ENCODE measurements at places on chromosomes 4 and X. TPM values are rescaled to one million over a fixed set of nuclear protein-coding genes. Genes with fewer than 3 reads are reported as not detected.

GRCh38 chr4:122679946-122680345 lies 52.6 kb upstream of the BBS12 start:
- no peak for ATAC-seq

DNA sequence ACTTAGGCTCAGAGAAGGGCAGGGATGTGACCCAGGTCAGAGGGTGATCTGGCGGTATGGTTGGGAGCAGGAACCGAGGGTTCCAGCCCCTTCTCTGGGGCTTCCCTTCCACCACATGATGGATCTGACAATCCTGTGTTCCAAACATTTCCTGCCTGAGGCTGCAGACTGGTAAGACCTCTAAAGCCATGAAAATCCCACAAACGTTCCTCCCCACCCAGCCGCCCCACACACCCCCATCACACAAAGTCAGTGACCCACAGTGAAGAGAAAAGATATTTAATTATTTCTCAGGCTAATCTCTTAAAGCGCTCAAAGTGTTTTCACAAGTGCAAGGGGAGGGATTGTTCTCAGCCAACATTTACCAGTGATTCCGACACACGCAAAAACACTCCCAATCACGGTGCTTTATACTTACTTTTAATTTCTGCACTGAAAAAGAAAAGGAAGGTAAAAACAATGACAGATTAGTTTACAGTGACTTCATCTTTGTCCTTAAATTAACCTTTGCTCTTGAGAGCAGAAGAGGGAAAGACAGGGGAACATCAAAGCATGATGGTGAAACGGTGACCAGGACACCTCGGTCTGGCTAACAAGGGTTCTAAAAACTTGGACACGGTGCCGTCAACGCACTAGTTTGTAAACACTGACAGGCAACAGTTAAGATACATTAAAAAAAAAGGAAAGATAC lies 42.4 kb downstream of the WDR1 start:
- no peak for ATAC-seq

Gene IBSP
- total RNA-seq: 0.38 TPM

Gene ARHGEF6
- total RNA-seq: 1.8 TPM

- no peak for ATAC-seq
Observed at GRCh38 chr4:19623866-19624265, 627.8 kb upstream of the SLIT2 start.

DNA sequence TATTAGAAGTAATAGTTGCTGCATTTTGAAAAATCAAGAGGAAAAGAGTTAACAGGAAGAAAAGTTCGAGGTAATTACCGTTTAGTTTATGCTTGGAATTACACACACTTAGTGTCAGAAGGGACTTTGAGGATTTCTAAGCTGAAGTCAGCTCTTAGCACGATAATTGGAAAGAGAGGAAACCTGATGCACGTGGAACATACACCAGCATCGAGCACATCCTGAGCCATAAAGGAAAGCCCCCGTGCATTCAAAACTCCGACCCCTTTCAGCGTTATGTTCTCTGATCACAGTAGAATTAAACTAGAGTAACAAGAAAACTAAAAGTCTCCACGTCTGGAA lies 400 bp upstream of the PAQR3 start:
- no peak for ATAC-seq

- no peak for ATAC-seq
Observed at GRCh38 chr4:129899849-129900248, 803.9 kb downstream of the C4orf33 start.

GRCh38 chr4:40553995-40554394 lies 75.7 kb downstream of the RBM47 start:
- no peak for ATAC-seq

Gene PPARGC1A
- total RNA-seq: 15.7 TPM

Gene ASMTL
- total RNA-seq: 15.3 TPM

Gene BEX2
- total RNA-seq: 81.3 TPM

GRCh38 chr4:155568641-155569220 lies 97.9 kb upstream of the GUCY1A1 start:
- no peak for ATAC-seq

DNA sequence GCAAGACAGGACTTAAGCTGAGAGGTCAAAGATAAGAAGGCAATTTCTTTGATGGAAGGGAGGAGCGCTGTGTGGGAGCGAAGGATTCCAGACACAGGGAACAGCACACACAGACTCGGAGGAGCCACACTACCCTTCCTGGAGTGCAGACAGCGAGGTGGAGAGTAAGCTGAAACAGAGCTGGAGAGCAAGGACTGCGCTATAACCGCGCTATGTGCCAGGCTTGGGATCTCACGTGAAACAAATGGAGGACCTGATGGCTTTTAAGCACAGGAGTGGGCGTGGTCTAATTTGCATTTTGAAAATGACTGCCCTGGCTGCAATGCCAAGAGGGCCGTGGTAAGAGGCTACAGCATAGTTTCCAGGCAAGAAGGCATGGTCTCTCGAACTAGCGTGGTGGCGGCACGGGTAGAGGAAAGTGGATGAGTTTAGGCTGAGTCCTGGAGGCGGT lies 113.9 kb upstream of the SORBS2 start:
- ATAC-seq: no peak

Gene TET2
- 30.6 TPM for total RNA-seq

GRCh38 chr4:48268956-48269860 lies at the start of gene TEC:
TSS of gene TEC (minus strand) at chr4:48269838. CDS start at chr4:48228614, 41,224 bp downstream.
- peak; percentile 51 for ATAC-seq

Gene NPY1R
- 2.5 TPM for total RNA-seq

Gene ZFP92
- total RNA-seq: 0.11 TPM

DNA sequence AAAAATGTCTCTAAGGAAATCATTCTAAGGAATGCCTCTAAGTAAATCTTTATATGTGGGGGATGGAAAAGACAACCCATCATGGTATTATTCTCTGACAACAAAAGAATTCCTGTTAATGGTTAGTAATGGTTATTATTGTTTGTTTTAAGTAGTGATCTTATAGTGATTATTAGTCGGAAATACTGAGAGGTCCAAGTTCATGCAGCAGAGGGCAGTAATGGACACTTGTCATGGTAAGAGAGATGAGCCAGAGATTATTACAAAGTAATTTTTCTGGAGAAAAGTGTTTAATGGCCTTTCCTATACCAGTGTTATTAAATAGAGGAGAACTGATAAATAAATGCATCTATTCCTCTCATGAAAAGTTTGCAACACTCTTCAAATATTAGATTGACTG lies 8.1 kb upstream of the DKK2 start:
- ATAC-seq: no peak

Gene MAGEA2B
- total RNA-seq: not detected

DNA sequence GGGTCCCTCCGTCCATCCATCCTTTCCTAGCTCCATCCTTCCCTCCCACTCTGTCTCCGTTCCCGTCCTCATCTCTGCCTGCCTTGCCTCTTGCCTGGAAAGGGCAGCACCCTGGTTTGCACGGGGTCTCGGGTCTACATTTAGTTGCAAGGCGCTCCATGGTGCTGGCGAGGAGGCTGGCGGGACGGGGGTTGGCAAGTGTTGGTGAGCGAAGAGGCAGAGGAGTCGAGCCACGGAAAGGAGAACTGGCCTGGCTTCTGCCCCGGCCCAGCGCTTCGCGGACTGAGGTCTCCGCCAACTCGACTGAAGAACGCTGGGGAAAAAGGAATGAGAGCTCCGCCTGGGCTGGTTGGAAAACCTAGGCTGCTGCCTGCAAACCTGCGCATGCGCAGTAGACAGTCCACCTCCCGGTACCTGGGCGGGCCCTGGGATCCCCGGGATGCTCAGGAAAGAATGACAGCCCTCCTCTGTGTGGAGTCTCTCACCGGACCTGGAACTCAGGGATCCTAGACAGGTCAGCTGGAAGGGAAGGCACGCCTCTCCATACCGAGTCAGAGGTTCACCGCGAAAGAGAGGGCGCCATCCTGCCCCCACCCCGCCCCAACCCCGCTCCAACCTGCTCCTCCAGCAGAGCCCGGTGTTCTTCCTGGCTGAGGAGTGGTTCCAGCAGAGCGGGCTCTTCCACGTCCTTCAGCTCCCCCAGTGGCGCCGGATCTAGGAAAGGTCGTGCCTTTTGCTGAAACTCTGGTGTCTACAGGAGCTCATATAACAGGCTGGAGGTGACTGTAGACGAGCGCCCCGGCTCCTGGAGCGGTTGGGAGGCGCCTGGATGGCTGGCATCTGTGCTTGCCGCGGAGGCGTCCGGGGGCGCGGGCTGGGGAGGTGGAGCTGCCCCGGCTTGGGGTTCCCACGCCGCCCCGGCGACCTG lies 6.0 kb downstream of the FRG2 start:
- peak; percentile 18 for ATAC-seq
